ENCODE measurements at places on chromosomes 13 and 19.

- no peak for DNase-seq
These were observed 815.9 kb upstream of the KLHL1 start for GRCh38 chr13:70923863-70924752.

- peak; percentile 80 for DNase-seq
These were observed 21.4 kb upstream of the UPF3A start for GRCh38 chr13:114259974-114260373.

DNA sequence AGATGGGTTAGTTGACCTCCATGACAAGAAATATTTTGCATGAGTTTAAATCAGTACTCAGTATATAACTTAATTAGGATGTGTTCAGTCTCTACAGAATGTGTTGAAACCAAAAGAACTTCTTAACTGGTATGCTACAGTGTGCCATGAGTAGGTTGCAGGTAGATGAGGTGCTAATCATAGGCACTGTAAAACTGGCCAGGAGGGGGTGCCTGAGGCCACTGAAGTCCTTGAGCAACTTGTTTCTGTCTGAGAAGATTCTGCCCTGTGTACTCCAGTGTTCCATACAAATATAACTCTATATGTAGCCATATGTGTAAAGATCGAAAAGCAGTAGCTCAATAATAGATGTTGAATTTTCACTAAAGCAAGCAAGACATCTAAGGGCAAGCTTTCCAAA lies 549.2 kb upstream of the KLF12 start:
- DNase-seq = no peak

GRCh38 chr13:71489041-71489440 lies 378.0 kb downstream of the DACH1 start:
- DNase-seq = no peak

- no peak for DNase-seq
These were observed 15.0 kb upstream of the KLF2 start for GRCh38 chr19:16309643-16310042.

DNA sequence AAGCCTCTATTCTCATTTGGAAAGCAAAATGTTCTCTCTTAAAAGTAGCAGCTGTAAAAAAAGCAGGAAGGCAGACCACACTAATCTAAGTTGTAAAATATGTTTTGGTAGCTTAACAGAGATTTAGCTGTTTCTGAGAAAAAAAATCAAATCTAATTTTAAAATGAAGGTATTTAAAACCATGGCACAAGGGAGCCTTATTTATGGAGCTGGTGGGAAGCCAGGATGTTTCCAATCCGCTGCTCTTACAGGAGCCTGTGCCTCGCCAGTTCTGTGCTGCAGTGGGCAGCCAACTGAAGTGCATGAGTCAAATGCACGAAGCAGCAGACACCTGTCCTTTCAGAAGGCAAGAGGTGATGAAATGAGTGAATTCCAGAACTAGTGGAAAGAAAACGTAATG lies 28.2 kb downstream of the GPC6 start:
- no peak for DNase-seq

- DNase-seq = no peak
These were observed 12.8 kb upstream of the PEAK3 start for GRCh38 chr19:2294687-2295335.

- no peak for DNase-seq
These were observed 3.1 kb downstream of the F10 start for GRCh38 chr13:113125506-113126264.

DNA sequence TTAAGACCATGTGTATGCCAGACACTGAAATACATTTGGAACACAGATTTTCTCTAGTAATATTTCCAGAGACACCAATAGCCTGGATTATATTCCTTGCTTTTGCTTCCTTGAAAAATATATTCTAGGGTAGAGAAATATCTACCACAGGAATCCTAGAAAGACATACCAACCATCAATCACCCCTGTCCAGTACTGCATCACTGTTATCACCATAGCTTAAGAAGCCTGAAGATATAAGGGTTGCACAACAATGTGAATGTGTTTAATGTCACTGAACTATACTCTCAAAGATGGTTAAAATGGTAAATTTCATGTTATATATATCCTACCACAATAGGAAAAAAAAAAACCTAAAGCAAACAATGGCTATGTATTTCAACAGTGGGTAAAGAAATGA lies 163.6 kb downstream of the DIAPH3 start:
- DNase-seq = no peak

GRCh38 chr19:570251-570686 lies 2.1 kb upstream of the BSG start:
- no peak for DNase-seq

GRCh38 chr19:5271145-5271544 lies 69.5 kb downstream of the PTPRS start:
- DNase-seq = no peak

DNA sequence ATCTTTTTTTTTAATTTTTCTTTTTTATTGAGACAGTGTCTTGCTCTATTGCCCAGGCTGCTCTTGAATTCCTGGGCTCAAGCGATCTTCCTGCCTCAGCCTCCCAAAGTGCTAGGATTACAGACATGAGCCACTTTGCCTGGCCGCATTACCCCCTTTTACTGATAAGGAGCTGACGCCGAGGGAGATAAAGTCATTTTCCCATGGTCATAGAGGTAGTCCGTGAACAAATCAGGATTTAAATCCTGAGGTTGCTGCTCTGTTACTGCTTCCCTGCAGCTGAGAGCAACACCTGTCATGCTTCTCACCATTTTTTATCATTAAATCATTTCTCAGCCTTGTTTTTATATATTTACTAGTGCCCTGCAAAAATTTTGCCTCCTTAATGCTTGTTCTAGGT lies 7.4 kb downstream of the CYSLTR2 start:
- no peak for DNase-seq

- no peak for DNase-seq
These were observed 6.8 kb upstream of the UBE2L5 start for GRCh38 chr13:30415430-30416030.

DNA sequence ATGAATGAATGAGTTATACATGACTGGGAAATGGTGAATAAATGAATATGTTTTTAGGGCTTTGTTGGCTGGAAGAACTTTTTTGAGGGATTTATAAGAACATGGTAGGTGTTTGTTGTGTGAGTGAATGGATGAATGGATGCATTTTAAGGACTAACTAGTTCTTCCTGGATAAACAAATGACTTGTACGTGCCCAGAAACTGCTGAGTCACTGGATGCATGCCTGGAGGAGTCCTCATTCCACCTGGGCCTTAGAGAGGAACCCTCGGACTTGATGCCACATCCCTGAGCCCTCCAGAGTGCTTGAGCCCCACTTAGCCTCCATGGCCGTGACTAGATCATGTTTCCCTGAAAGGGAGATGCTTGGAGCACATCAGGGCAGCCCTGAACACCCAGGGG lies 153.4 kb downstream of the DPF1 start:
- DNase-seq = peak; percentile 32

GRCh38 chr19:48623556-48624066 lies 4.3 kb downstream of the SPHK2 start:
- no peak for DNase-seq

- DNase-seq = no peak
These were observed 296.7 kb downstream of the POU4F1 start for GRCh38 chr13:78306519-78307206.

- no peak for DNase-seq
These were observed 42.8 kb downstream of the BICRA start for GRCh38 chr19:47651691-47652090.

DNA sequence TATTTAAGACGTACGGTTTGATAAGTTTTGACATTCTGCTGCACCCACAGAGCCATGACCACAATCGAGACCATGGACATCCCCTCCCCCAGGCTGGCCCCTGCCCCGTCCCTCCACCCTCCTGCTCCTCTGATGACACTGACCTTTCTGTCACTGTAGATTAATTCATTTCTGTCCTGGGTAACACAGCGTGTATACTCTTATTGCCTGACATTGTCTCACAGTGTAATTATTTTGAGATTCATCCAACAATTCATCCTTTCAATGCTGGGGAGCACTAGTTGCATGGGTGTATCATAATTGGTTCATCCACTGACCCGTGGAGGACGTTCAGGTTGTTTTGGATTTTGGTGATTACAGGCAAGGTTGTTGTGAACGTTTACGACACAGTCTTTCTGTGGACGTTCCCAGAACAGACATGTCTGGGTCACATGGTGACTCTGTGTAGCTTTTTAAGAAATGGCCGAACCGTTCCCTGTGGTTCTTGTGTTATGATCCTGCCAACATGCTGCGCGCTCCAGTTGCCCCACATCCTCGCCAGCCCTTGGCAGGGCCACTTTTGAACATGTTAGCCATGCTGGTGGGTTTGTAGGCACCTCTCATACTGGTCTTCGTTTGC lies 41.9 kb downstream of the C13orf46 start:
- no peak for DNase-seq

GRCh38 chr13:24931450-24932251 lies 164.3 kb upstream of the PABPC3 start:
- DNase-seq = no peak

- DNase-seq = no peak
These were observed 12.2 kb downstream of the SMAD9 start for GRCh38 chr13:36907821-36908220.

GRCh38 chr19:8120636-8121480 lies 28.5 kb downstream of the FBN3 start:
- DNase-seq = no peak

DNA sequence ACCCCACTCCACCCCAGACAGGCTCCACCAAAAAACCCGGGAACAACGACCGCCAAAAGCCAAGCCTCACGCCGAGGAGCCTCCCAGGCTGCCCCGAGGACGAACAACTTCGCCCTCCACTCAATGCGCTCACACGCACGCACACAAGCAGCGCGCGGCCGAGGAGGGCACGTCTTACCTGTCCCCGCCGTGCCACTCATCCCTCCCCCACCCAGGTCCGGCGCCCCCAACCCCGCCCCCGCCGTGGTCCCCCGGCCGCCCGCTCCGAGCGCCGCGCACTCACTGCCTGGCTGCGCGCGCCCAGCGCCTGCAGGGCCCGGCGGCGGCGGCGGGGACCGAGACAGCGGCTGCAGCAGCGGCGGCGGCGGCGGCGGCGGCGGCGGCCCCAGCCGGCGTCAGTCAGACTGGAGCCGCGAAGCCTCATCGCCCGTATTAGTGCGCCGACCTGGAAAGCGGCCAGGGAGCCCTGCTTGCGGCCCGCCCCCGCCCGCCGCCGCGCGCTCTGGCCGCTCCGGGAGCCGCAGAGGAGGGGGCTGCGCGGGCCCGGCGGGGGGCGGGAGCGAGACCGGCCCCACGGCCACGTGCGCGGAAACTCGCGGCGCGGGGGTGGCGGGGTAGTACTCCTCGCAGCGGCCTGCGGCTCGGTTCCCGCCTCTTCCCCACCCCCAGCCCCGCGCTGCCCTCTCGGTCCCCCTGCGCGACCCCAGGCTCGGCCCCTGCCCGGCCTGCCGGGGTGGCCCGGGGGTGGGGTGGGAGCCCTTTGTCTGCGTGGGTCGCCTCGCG lies at the start of gene SMAD9:
TSS of gene SMAD9 (minus strand) at position 406 of the 783 bp plus-strand sequence. CDS start 40,549 bp downstream, outside the sequence.
- DNase-seq = peak; percentile 26

DNA sequence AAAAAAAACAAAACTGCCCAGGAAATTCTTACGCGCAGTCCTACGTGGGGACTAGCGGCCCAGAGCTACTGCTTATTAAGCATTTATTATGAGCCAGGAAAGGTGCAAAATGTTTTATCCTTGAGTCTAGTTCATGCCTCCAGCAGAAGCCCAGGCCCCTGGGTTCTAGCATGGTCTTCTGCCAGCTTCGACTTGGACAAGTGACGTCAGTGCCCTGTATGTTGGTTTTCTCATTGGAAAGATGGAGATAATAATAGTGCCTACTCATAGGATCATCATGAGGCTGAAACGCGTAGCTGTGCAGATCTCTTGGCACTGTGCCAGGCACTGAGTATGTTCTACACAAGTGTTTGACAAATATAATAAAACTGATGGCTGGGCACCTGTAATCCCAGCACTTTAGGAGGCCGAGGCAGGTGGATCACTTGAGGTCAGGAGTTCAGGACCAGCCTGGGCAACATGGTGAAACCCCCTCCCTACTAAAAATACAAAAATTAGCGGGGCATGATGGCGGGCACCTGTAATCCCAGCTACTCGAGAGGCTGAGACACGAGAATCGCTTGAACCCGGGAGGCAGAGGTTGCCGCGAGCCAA lies 12.4 kb upstream of the SULT2B1 start:
- DNase-seq = peak; percentile 96

GRCh38 chr19:23055946-23056345 lies 53.0 kb upstream of the ZNF728 start:
- DNase-seq = no peak

- DNase-seq = no peak
These were observed 5.0 kb downstream of the ZNF526 start for GRCh38 chr19:42224940-42225717.

- no peak for DNase-seq
These were observed 6.7 kb downstream of the ZNF44 start for GRCh38 chr19:12287958-12288500.

GRCh38 chr19:1618157-1619093 lies 13.2 kb upstream of the UQCR11 start:
- DNase-seq = peak; percentile 2

- no peak for DNase-seq
These were observed 9.4 kb downstream of the SLC25A23 start for GRCh38 chr19:6450166-6450565.

GRCh38 chr19:37251308-37252229 lies 33.6 kb downstream of the ZNF383 start:
- peak; percentile 91 for DNase-seq

DNA sequence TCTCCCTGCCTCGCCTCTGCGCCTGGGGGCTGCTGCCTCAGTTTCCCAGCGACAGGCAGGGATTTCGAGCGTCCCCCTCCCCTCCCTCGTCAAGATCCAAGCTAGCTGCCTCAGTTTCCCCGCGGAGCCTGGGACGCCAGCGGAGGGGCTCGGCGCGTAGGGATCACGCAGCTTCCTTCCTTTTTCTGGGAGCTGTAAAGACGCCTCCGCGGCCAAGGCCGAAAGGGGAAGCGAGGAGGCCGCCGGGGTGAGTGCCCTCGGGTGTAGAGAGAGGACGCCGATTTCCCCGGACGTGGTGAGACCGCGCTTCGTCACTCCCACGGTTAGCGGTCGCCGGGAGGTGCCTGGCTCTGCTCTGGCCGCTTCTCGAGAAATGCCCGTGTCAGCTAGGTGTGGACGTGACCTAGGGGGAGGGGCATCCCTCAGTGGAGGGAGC lies 722 bp upstream of the ICAM1 start:
- DNase-seq = no peak

- no peak for DNase-seq
These were observed 64.9 kb downstream of the EDNRB start for GRCh38 chr13:77853703-77854102.

- DNase-seq = peak; percentile 29
These were observed 33.8 kb upstream of the GARRE1 start for GRCh38 chr19:34220472-34221063.

DNA sequence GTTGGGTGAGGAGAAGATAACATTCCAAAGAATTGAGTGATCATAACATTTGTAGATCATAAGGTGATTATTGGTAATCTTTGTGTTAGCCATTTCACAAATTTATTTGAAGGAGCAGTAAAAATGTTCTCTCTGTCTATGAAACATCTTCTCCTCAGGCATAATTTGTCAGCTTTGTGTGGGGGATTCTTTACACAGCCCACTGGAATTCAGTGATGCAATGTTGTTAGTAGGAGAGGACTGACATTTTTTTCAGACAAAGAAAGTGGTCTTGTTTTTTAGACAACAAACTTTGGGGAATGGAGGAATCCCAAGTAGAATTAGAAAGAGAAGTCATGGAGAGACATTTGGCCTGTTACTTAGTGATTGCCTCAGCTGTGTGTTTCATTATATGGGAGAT lies 100.3 kb downstream of the ITGBL1 start:
- DNase-seq = no peak

Data from SHP77 treated with DMSO at 0.1 percent for 48 hours (cell line).